ENCODE measurements at places on chromosomes 2 and 18.

DNA sequence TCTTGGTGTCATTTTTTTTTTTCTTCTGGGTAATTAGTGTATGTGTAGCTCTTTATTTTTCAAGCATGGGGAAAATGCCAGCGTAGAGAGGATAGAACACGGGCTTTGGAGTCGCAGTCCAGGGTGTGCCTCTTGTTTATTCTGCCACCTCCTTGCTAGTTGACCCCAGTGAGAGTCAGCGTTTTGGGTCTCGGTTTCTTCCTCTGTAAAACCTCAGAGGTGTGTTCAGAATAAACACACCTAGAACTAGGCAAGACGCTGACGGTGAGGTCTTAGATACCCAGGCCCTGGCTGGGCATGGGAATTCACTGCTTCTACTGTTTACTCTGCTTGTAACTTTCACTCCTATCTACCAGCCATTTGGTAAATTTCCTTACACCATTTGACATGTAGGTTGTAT, 41.8 kb downstream of the ASAP2 start:
- H3K4me1 ChIP-seq, result peaks cover 2% of the 10 kb centered on the region
- H3K27me3 ChIP-seq, result no peaks in the 10 kb centered on the region
- no peaks in the 10 kb centered on the region for H3K36me3 ChIP-seq
- peak overlapping the region; percentile 44 for H3K27ac ChIP-seq

GRCh38 chr2:238846378-238846627, 1.6 kb upstream of the TWIST2 start:
- no peak overlapping the region for H3K27ac ChIP-seq
- peaks cover 12% of the 10 kb centered on the region for H3K27me3 ChIP-seq
- H3K36me3 ChIP-seq, result no peaks in the 10 kb centered on the region
- H3K4me3 ChIP-seq, result no peak overlapping the region
- no peaks in the 10 kb centered on the region for H3K4me1 ChIP-seq

- no peaks in the 10 kb centered on the region for H3K36me3 ChIP-seq
- no peaks in the 10 kb centered on the region for H3K4me1 ChIP-seq
- H3K4me3 ChIP-seq, result peak overlapping the region; percentile 88
- peak; percentile 81 for DNase-seq
- no peaks in the 10 kb centered on the region for H3K27me3 ChIP-seq
Observed at GRCh38 chr2:84906108-84906899, 848 bp downstream of the TMSB10 start.

DNA sequence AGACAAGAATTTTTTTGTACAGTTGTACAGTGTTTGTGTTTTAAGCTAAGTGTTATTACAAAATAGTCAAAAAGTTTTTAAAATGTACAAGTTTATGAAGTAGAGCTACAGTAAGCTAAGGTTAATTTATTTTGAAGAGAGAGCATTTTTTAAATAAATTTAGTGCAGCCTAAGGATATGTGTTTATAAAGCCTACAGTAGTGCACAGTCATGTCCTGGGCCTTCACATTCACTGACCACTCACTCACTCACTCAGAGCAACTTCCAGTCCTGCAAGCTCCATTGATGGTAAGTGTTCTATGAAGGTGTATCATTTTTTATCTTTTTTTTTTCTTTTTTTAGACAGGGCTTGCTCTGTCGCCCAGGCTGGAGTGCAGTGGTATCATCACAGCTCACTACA, 44.2 kb downstream of the SFXN5 start:
- no peak overlapping the region for H3K4me3 ChIP-seq
- no peak overlapping the region for H3K27ac ChIP-seq
- no peaks in the 10 kb centered on the region for H3K4me1 ChIP-seq
- H3K27me3 ChIP-seq, result no peaks in the 10 kb centered on the region

GRCh38 chr2:70203086-70203485, 12.3 kb upstream of the C2orf42 start:
- H3K36me3 ChIP-seq, result no peaks in the 10 kb centered on the region
- H3K4me3 ChIP-seq, result no peak overlapping the region
- no peaks in the 10 kb centered on the region for H3K4me1 ChIP-seq
- H3K27me3 ChIP-seq, result no peaks in the 10 kb centered on the region
- no peak overlapping the region for H3K27ac ChIP-seq

DNA sequence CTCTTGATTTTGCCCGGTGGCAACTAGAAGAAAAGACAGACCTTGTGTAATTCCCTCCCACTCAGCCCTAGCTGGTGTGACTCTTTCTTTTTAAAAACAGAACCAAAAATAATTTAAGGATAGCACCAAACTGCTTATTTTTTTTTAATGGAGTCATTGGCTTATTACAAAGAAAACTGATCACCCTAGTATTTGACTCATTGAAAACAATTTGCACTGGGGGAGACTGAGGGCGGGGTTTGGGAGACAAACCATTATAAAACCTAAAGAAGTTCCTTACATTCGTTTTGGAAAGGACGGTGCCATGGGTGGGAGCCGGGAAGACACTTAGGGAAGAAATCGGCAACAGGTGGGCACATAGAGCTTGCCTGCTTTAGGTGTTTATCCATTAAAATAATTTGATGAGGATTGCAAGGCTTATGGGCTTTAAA, 2.5 kb downstream of the PAX3 start:
- H3K4me3 ChIP-seq, result no peak overlapping the region
- H3K4me1 ChIP-seq, result no peaks in the 10 kb centered on the region
- no peak overlapping the region for H3K27ac ChIP-seq
- peaks cover 88% of the 10 kb centered on the region for H3K27me3 ChIP-seq
- no peaks in the 10 kb centered on the region for H3K36me3 ChIP-seq

DNA sequence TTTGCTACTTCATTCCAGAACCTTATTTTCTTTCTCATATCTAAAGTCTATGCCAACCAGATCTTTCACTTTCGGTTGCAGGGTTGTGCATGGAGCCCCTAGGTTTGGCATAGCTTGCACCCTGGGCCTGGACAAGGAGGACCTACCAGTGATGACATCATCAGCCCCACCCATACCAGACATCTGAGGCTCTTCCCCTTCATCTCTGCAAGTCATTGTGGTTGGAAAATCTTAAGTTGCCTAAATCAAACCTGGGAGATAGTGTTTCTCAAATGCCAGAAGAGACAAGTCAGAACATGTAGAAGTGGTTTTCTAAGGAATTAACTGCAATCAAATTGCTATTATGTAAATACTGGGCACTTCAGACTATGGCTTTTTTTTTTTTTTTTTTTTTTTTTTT, 363.3 kb downstream of the ZNF516 start:
- no peaks in the 10 kb centered on the region for H3K4me1 ChIP-seq
- no peaks in the 10 kb centered on the region for H3K36me3 ChIP-seq
- no peak overlapping the region for H3K27ac ChIP-seq
- DNase-seq, result no peak

- H3K27me3 ChIP-seq, result no peaks in the 10 kb centered on the region
- H3K4me3 ChIP-seq, result no peak overlapping the region
- DNase-seq, result peak; percentile 30
- no peak overlapping the region for H3K27ac ChIP-seq
- no peaks in the 10 kb centered on the region for H3K36me3 ChIP-seq
Observed at GRCh38 chr2:145750144-145750543, 1230.2 kb upstream of the ZEB2 start.

DNA sequence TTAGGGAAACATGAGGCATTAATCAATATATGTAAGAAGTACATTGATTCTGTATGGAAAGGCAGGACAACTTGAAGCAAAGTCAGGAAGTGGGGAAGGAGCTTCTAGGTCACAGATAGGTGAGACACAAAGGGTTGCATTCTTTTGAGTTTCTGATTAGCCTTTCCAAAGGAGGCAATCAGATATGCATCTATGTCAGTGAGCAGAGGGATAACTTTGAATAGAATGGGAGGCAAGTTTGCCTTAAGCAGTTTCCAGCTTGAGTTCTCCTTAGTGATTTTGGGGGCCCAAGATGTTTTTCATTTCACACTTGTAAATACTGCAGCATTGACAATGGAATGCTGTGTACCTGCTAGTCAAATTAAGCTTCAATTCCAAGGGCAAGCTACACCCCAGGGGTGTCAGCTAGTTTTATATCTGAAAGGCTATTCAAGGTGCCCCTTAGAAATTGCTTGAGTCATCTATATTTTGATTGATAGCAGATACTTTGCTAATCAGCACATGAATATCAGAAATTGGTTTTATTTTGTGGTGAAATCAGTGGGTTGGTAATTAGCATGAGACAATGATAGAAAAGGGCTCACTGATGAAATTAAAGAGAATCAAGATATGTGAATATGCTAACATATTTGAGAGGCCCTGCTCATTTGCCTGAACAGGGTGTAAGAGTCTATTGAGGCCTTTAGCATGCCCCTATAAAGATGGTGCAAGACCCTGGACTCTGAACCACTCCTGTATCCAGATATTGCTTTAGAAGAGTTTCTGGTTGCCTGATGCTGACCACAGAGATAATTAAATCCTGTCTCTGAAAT, 131.5 kb downstream of the TMEM17 start:
- no peak for DNase-seq
- no peaks in the 10 kb centered on the region for H3K36me3 ChIP-seq

DNA sequence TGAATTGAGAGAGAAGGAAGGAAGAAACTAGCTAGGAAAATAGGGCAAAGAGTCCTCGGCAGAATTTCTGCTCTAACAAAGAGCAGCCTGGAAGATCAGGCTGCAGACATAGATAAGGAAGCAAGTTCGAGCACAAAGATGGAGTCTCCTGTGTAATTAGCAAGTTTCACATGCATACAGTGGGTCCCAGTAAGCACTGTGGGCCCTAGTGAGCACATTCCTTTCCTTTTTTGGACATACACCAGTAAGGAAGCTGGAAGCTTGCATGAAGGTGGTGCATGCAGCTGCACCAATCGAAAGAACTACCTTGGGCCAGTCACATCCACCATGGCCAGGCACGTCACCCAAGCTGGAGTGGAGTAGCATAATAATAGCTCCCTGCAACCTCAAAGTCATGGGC, 109.7 kb downstream of the NOL4 start:
- no peak for DNase-seq
- H3K27me3 ChIP-seq, result no peaks in the 10 kb centered on the region
- peaks cover 7% of the 10 kb centered on the region for H3K4me1 ChIP-seq
- no peak overlapping the region for H3K27ac ChIP-seq
- H3K36me3 ChIP-seq, result no peaks in the 10 kb centered on the region
- no peak overlapping the region for H3K4me3 ChIP-seq

DNA sequence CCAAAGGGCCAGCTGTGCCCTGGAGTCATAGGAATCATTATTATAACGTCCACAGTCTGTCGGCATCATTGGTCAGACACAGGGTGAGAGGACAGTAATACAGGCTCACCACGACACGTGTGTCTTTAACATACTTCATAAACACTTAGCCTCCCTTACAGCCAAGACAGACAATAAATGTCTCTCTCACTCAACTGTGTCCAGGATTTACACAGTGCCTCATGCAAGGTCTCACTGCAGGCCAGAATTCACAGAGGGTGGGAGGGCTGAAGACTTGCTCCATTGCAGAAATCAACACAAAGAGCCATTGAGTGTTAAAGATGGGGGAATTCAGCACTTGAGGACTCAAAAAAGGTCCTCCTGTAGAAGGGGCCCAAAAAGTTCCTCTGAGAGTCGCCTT, 210.5 kb downstream of the BCL2 start:
- H3K4me3 ChIP-seq, result no peak overlapping the region
- no peaks in the 10 kb centered on the region for H3K4me1 ChIP-seq
- no peaks in the 10 kb centered on the region for H3K27me3 ChIP-seq
- peak; percentile 87 for DNase-seq
- H3K36me3 ChIP-seq, result no peaks in the 10 kb centered on the region

DNA sequence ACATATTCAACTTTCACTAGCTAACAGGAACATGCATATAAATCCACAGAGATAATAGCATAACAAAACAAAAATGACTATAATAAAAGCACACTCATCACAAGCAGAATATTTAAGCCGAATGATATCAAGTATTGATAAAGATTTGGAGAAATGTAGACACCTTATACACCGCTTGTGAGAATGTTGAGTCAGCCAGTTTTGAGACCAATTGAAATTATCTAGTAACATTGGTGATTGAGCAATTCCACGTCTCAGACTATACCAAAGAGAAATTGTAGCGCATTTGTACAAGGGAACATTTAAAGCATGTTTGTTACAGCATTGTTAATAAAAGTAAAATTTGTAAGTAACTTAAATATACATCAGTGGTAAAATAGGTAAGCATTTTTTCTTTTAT, 402.9 kb upstream of the FIGN start:
- no peaks in the 10 kb centered on the region for H3K27me3 ChIP-seq
- H3K36me3 ChIP-seq, result no peaks in the 10 kb centered on the region
- no peak overlapping the region for H3K27ac ChIP-seq
- no peak for DNase-seq

GRCh38 chr2:103963146-103963725, 890.7 kb upstream of the POU3F3 start:
- DNase-seq, result no peak
- H3K4me1 ChIP-seq, result no peaks in the 10 kb centered on the region
- no peak overlapping the region for H3K4me3 ChIP-seq
- H3K27me3 ChIP-seq, result no peaks in the 10 kb centered on the region
- no peaks in the 10 kb centered on the region for H3K36me3 ChIP-seq

DNA sequence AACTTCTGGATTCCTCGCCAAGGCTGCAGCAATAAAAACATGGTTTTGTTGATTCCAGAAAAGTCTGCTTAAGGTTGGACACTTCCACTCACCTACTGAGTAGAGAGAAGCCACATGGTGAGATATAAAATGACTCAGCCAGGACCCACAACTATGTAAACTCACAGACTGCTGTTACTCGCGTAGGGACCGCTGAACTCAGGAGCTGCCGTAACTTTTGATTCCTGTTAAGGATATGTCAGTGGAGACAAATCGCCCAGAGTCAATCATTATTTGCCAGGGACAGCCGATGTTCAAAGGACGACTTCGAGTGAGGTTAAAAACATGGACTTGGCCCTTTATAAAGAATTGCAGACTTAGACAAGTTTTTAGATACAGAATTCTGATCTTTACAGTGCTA, 25.6 kb downstream of the CYB5A start:
- H3K27me3 ChIP-seq, result no peaks in the 10 kb centered on the region
- H3K4me1 ChIP-seq, result peaks cover 35% of the 10 kb centered on the region
- H3K36me3 ChIP-seq, result no peaks in the 10 kb centered on the region
- DNase-seq, result no peak

DNA sequence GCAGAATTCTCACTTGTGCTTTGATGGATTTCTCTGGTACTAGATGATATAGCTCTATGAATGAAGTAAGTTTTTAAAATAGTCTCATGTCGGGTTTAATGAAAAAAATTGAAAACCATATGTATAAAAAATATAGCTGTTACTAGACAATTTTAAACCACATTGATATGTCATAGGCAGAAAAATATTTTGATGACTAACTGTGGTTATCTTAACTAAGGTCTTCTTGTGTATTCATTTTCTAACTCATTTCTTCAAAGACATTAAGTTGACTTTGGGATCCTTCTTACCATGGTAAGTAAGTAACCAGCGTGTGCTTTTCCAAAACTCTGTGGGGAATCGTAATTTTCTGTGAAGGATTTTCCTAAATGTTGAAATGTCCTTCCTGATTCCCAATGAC, 160.9 kb upstream of the COL3A1 start:
- no peak for DNase-seq
- H3K27me3 ChIP-seq, result no peaks in the 10 kb centered on the region
- H3K4me3 ChIP-seq, result no peak overlapping the region
- no peak overlapping the region for H3K27ac ChIP-seq
- H3K4me1 ChIP-seq, result no peaks in the 10 kb centered on the region
- no peaks in the 10 kb centered on the region for H3K36me3 ChIP-seq

DNA sequence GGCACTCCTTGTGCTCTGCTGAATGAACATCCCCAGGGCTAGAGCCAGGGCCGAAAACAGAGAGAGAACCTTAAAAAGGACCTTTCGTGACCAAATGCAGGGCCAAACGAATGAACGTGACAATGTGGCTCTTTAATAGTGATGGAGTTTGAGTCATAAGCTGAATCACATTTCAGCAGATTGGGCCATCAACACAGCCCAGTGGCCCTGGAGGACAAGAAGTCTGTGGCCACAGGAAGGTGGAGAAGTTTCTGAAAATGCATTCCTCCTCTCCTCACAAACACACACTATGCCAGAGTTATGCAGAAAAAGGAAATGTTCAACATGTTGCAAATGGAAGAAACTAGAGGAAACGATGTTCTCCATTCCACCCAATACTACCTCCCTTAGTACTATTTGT, 415.8 kb downstream of the HRH4 start:
- no peak overlapping the region for H3K27ac ChIP-seq
- no peaks in the 10 kb centered on the region for H3K4me1 ChIP-seq
- DNase-seq, result no peak

Data from kidney (tissue), 22 donors.